ENCODE measurements at places on chromosomes 16 and 17.

DNA sequence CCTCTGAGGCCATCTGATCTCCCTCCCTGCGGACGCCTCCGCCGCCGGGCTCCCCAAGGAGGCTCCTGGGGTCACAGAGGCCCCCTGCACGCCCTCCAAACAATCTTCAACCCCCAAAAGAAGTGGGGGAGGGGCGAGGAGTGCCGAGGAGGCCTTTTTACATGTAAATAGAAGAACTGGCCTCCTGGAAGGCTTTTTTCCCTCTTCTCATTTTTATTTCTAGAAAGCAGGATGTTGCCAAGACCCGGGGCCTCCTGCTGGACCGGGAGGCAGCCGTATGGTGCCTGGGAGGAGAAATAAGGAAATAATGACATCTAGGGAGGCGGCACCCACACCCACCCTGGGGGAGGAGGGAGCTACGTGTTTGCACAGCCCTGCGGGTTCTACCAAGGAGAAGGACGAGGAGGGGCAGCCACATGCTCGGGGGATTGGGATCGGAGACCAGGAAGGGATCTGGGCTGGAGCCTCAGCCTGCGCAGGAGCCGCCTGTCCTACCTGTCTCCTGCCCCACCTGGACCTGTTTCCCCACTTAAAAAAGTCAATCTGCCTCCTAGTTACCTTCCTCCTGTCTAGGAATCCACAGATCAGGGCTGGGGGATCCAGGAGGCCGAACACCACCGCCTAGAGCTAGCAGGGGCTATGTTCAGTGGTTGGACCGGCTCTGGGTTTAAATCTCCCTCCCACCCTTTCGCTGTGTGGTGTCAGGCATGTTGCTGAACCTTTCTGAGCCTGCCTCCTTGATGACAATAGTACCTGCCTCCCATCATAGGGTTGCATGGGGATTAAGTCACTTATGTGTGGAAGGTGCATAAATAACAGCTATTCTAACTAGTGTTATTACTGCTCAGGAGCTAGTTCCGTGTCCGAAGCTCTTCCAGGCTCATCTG, 175.7 kb upstream of the GSE1 start:
- no peak for DNase-seq

- no peak for DNase-seq
These were observed 39.0 kb downstream of the DNAH17 start for GRCh38 chr17:78538033-78538776.

DNA sequence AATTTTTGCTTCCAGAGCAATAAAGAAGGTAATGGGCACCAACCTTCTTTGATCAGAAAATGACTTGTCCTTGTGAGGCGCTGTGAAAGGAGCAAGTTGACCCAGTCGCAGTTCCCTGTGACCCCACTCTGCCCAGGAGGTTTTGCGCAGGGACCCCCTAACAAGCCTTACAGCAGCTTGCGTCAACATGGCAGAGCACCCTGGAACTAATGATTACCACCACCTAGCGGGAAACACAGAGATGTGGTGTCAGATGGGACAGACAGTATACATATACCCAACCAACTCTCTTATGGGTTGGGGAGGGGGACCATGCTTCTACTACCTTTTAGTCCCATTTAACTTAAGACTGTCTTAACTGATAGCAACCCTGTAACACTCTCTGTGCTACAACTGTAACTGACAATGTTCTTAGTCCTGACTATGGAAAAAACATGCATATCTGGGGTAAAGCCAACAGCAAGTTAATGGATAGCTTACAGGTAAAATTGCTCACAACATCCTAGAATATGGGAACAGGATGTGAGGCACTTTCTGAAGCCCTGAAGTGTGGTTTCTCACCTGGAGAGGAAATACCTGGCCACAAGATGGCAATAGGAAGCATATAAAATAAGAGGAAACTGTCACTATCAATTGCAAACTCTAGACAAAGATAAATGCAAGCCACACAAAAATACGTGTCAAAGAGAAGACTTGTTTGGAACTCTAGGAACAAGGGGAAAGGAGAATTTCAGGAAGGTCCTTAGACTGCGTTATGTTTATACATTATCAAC, 3.0 kb downstream of the KARS1 start:
- DNase-seq, result no peak

GRCh38 chr17:42920922-42921321, 20.3 kb downstream of the G6PC1 start:
- DNase-seq, result no peak

GRCh38 chr17:59626756-59627155, 7.1 kb downstream of the CLTC start:
- DNase-seq, result no peak

Measured in GM04504 (cell line).